ENCODE measurements at places on chromosomes 11 and 22.

GRCh38 chr22:31646186-31647019 lies 15.6 kb downstream of the PISD start:
- no peak for DNase-seq

GRCh38 chr22:38826801-38827200 lies 17.0 kb downstream of the NPTXR start:
- no peak for DNase-seq

DNA sequence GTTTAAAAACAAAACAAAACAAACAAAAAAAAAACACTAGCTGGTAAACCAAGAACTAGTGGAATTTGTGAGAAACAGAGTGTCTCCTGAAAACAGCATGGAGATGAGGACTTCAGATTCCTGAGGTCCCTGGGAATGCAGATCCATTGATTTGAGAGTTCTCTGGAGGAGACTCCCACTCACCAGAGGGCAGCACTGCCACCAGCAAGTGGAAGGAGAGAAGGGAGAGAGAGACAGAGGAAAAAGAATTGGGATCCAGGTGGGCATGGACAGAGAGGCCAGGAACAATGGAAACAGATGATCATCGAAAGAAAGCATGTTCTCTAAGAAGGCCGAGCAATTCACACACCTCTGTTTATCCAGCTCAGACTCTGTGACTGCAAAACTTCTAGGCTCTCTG lies 31.8 kb downstream of the ETS1 start:
- DNase-seq, result no peak

GRCh38 chr11:112085822-112086421 lies 634 bp downstream of the TIMM8B start:
- DNase-seq, result peak; percentile 1

GRCh38 chr11:33703234-33703633 lies 2.6 kb upstream of the C11orf91 start:
- no peak for DNase-seq

DNA sequence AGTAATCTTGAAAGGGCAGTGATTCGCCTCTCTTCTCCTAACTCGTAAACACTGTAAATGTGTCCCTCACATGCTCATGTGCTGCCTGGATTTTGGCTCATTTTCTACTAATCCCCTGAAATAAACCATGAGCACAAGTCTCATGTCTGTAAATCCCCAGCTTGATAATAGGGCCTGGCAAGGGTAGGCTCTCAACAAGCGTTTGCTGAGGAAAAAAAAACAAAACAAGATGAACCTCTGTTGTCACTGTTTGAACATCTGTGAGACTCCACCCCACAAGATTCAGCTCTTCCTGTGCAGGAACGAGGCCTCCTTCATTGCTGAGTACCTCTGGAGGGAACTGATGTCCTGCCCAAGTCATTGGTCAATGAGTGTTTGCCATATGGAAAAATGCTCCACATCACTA lies 4.5 kb upstream of the CYB5R2 start:
- no peak for DNase-seq

DNA sequence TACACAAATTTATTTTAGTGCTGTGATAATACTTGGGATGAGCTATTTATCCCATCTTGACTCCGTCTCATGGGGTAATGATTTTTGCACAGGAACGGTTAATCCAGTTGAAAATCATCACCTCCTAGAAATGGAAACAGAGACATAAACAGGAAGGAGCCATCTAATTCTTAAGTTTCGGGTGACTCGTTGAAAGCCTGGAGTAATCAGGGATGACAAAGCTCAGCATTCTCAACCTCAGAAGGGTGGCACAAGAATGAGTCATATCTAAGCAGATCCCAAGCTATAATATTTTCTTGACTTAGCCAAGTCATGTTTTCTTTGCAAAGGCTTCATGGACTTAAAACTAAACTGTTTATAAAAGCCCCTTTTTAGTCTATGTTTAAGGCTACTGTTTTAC lies 280.8 kb upstream of the CCDC90B start:
- no peak for DNase-seq

- no peak for DNase-seq
Observed at GRCh38 chr22:44211256-44211945, 30.7 kb downstream of the PARVG start.

DNA sequence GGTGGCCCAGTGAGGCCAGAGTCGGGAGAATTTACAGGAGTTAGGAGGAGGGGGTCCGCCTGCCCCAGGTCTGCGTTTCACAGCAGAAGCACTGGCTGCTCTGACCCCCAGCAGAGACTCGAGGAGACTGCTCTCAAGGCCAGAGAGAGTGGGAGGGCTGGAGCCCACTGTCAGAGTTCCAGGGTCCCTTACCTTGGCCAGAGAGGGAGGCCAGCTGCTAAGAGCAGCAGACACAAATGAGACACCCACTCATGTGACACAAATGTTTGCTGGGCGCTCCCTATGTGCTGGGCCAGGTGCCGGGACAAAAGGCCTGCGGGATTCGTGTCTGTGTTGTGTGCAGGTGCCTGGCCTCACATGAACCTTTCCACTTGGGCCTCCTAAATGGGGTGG lies 2.8 kb upstream of the TNFRSF13C start:
- DNase-seq, result no peak

GRCh38 chr11:33719587-33719986 lies 16.6 kb downstream of the CD59 start:
- DNase-seq, result no peak

DNA sequence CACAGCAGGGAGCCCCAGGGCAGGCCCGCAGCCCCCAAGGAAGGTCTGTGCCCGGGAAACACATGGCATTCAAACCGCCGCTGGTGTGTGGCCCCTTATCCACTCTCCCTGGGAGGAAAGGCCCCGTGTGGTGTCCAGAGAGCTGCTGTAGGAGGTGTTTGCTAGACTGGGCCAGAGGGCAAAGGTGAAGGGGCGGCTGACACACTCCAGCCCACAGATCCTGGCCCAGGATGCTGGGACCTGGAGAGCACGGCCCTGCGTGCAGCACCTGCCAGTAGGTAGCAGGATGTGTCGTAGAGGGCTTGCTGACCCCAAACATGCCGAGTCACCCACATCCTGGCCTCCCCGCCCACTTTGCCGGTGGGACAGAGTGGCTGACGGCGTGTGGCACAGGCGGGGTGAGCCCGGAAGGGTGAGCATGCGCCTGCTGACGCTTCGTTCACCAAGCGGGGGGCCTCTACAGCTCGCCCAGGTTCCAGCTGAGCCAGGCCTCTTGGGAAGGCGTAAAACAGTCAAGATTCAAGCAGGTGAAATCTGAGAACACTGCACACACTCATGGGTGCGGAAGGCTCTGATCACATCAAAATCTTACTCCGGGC lies 11.0 kb downstream of the OSBPL5 start:
- DNase-seq, result no peak

DNA sequence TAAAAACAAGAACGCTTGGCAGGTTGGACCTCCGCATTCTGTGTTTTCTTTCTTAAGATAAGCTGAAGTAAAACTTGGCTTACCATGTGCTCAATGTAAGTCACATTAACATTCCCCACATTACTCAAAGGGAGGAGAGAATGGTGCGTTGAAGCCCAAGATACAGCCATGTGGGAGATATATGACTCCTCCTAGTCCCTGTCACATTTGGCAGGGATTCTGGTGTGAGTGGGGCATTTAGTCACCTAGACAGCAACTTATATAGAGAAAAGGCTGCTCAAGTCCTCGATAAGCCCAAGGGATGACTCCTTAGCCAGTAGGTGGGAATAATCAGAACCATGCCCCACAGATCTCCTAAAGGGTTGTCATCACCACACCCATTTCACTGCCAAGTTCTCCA lies 4.6 kb downstream of the PRSS23 start:
- DNase-seq, result no peak

DNA sequence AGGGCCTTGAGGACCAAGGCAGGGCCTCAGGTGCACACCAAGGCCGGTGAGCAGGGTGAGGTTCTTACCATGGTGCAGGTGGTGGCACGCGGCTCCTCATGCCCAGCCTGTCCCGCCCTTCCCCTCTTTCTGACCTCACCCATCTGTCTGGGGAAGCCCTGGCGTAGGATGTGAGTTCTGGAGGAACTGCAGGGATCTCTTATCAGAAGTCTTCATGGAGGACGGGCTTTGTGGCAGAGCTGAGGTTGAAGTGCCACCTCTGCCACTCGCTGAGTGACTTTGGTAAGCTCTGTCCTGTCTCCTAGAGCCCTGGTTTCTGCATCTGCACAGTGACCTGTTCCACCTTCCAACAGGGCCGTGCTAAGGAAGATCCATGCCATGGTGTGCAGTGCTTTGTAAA lies 49.1 kb downstream of the LRRC32 start:
- DNase-seq, result no peak

- DNase-seq, result no peak
Observed at GRCh38 chr11:35029979-35030682, 108.8 kb upstream of the CD44 start.

GRCh38 chr11:31692466-31692865 lies 118.7 kb downstream of the PAX6 start:
- no peak for DNase-seq

- no peak for DNase-seq
Observed at GRCh38 chr11:92222701-92223100, 1.9 kb upstream of the FAT3 start.

DNA sequence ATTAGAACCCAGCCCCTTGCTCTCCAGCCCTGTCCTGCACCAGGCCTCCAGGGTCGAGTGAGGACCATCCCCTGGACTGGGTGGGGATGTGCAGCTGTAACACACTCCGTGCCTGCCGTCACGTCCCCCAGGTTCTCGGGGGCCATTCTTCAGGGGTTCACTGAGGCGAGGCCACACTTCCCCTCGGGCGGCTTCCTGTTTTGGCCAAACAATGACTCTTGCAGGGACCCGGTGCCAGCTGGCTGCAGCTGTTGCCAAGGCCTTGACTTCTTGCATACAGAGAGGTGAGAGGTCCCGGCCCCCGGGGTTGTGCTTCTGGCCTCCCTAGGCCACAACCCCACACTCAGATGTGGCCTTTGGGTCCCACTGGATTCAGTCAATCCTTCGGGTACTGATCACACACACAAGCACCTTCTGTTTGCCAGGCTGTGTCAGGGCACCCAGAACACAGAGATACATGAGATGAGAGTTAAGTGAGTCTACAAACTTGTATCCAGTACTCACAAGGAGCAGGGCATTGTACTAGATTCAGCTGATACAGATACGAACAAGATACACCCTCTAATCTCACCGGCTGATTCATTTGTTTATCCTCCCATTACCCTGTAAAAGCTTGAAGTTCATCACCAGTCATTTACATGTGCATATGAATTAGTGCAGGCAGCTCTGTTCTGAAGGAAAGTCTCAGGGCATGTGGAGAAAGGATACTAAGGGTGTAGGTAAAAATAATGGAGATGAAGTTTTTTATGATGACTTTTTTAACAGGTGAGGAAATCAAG lies 32.9 kb downstream of the LRRC32 start:
- DNase-seq, result no peak

- no peak for DNase-seq
Observed at GRCh38 chr11:116285026-116285425, 487.8 kb downstream of the BUD13 start.

DNA sequence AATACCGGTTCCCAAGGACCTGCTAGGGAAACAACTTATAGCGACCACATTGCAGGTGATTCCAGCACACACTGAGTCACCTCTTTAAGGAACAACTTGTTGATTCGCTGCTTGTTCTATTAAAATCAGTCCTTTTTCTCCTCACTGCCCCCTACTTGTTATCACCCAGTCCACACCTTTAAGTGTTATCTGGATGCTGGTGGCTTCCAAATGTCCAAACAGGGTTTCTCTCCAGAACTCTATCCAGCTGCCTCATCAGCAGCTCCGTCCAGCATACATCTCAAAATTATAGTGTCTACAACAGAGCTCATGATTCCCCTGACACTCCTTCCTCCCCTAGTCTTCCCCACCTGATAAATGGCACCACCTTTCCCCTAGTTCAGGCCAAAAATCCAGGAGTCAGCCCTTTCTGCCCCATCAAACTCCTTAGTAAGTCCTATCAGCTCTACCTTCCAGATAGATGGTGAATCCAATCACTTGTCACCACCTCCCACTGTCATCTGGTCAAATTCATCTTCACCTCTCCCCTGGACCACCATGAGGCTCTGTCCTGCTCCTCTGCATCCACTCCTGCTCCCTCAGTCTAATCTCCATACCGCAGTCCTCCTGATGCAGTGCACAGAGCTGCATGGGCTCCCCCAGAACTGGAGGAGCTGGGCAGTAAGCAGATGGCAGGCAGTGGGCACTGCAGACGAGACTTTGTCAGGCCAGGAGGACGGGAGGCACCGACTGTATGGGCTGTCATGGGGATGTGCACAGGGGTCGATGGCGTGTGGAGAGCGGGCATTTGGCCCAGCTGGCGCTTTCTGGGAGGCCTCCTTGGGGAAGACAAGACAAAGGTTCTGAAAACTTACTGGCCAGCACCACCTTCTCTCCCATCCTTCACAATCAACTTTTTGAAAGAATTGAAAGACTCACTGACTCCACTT lies 19.3 kb downstream of the IL10RA start:
- DNase-seq, result no peak

GRCh38 chr11:75173336-75173735 lies 22.4 kb downstream of the SLCO2B1 start:
- no peak for DNase-seq

GRCh38 chr11:75140269-75141138 lies 10.4 kb upstream of the SLCO2B1 start:
- peak; percentile 66 for DNase-seq

DNA sequence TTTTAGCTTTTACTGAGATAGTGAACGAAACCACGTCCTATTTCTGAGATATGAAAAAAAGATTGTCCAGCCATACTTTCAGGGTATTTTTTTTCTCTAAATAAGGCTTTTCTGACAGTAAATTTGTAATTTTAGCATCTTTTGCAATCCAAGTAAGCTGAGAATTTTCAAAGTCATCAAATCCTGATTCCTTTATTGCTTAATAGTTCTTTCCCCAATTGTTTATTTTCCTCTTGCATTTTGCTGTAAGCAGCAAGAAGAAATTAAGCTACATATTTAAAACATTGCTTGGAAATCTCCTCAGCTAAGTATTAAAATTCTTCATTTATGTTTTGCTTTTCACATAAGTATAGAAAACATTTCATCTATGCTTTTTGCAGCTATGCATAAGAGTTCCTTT lies 493.3 kb upstream of the CCDC179 start:
- DNase-seq, result no peak

DNA sequence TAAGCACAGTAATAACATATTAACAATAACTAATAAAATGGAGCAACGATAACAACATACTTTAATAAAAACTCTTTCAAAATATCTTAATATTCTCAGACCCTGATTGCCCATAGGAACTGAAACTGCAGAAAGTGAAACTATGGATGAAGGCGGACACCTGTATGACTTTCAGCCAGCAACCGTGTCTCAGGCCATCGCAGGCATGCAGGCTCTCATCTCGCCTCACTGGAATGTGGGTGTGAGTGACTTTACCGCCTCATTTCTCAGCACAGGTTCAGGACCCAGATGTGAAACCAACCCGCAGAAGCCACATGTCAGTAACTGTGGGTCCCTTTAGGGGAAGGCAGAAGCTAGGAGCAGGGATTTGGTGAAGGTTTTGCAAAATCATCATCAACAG lies 539.1 kb downstream of the FAM181B start:
- DNase-seq, result no peak

GRCh38 chr22:43377896-43378704 lies 33.7 kb upstream of the MPPED1 start:
- no peak for DNase-seq

- DNase-seq, result no peak
Observed at GRCh38 chr22:41288245-41288946, 2.4 kb upstream of the RANGAP1 start.

- no peak for DNase-seq
Observed at GRCh38 chr11:71452199-71453036, 585 bp upstream of the NADSYN1 start.

Data from stimulated activated CD8-positive, alpha-beta memory T cell treated with anti-CD3 and anti-CD28 coated beads, Interleukin-12 subunit alpha, Interleukin-12 subunit beta, amount 100 ng/mL, for 1 hour (primary cell).